ENCODE measurements at places on chromosomes 3 and 15.

DNA sequence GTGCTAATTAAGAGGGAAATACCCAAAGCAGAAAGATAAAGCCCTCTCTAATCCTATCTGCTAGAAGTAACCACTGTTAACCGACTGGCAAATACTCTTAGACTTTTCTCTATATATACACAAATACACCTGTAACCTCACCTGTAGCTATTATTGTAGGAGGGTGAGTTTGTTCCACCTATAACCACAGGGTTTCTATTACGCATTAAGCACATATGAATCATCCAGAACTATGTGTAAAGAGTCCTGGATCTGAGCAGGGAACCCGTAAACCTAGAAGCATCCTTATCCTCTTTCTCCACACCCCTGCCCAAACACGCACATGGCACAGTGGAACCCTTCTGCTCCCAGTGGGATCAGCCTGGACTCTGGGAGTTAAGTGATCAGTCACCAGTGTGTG lies 172.8 kb upstream of the C2CD4B start:
- DNase-seq, result no peak

GRCh38 chr3:86562090-86562489 lies 428.9 kb downstream of the VGLL3 start:
- DNase-seq, result no peak

GRCh38 chr3:194100856-194101390 lies 35.0 kb upstream of the HES1 start:
- DNase-seq, result no peak

DNA sequence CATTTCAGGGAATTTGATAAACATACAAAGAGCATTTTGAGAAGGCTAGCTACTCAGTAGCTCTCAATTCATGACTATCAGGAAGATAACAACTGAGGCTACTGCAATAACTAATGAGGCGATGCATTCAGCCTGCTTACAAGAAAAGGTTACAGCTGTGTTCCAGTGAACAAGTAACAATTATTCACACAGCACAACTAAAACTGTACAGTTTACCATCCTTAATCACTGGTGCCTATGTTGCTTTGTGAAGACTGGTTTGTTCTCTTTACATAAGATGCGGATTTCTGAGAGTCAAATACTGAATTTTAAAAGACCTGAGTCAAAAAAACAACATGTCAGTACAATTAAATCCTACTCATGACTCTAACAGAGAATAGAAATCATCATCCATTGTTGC lies 526.3 kb downstream of the OTOL1 start:
- no peak for DNase-seq

GRCh38 chr15:81292523-81293001 lies 31.4 kb downstream of the STARD5 start:
- DNase-seq, result no peak
